ENCODE measurements at places on chromosomes 6 and 20.
A peak's percentile ranks its signal among the peaks of the same experiment; 100 is the strongest.

- no peak for DNase-seq
- H3K27me3 ChIP-seq = no peaks in the 10 kb centered on the region
- no peaks in the 10 kb centered on the region for H3K36me3 ChIP-seq
- no peak overlapping the region for H3K27ac ChIP-seq
Observed at GRCh38 chr6:154583546-154584188, 73.2 kb upstream of the CNKSR3 start.

DNA sequence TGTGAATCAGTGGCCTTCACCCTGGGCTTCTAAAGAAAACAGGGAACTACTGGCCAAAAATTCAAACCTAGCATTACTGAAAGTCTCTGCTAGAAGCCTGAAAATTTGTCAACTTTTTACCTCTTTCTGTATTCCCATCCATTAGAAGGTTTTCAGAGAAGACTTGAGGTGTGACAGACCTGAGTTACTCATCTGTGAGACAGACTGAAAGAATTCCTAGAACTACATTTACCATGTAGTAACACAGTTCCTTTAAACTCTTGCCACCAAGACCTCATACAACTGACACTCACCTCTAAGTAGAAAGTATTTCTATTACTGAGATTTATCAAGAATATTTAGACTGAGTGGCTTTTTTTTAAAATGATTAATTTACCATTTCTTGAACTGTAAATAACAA, 4.5 kb downstream of the DPM1 start:
- peaks cover 17% of the 10 kb centered on the region for H3K36me3 ChIP-seq
- H3K27me3 ChIP-seq = no peaks in the 10 kb centered on the region
- no peak overlapping the region for H3K4me3 ChIP-seq
- no peak overlapping the region for H3K27ac ChIP-seq

DNA sequence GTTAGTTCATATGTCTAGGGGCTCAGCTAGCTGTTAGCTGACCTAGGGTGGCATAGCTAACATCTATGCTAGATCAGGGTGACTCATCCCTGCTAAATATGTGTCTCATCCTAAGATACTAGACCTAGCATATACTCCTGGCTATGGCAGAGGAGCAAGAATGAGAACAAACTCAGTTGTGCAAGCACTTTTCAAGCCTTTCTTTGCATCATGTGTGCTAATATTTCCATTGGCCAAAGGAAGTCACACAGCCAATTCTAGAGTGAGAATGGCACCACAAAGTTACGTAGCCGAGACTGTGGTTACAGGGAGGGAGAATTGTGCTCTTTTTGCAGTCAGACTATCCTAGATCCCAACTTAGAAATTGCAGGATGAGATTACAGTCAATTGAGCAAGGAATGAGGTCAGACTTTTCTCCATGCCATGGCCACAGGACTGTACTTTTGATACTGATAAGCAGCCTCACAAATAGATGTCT, 78.7 kb downstream of the PLCB4 start:
- H3K27ac ChIP-seq = no peak overlapping the region
- H3K4me1 ChIP-seq = no peaks in the 10 kb centered on the region
- H3K4me3 ChIP-seq = no peak overlapping the region
- DNase-seq = no peak
- H3K36me3 ChIP-seq = no peaks in the 10 kb centered on the region

- H3K27ac ChIP-seq = no peak overlapping the region
- H3K27me3 ChIP-seq = no peaks in the 10 kb centered on the region
- peaks cover 45% of the 10 kb centered on the region for H3K4me1 ChIP-seq
- no peak overlapping the region for H3K4me3 ChIP-seq
- H3K36me3 ChIP-seq = no peaks in the 10 kb centered on the region
Observed at GRCh38 chr6:30935018-30935417, 3.0 kb upstream of the SFTA2 start.

GRCh38 chr20:39810309-39810708, 848.2 kb downstream of the DHX35 start:
- H3K36me3 ChIP-seq = no peaks in the 10 kb centered on the region
- no peak overlapping the region for H3K4me3 ChIP-seq
- no peaks in the 10 kb centered on the region for H3K4me1 ChIP-seq
- no peaks in the 10 kb centered on the region for H3K27me3 ChIP-seq

DNA sequence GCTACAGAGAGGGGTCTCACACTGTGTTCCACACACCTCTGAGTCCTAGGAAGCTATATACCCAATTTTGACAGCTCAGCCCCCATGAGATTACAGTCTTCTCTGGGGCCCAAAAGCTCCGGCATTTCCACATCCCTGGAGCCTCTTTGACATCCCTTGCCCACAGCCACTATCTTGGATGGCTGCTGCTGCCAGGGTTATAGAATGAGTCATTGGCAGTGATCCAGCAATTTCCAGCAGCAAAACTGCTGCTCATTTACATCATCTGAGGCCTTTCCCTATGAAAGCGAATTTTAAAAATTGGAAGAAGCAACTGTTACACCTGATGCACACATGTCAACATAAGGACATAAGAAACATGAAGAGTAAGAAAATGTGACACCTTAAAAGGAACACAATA, 590.7 kb downstream of the MEI4 start:
- no peak overlapping the region for H3K4me3 ChIP-seq
- H3K27me3 ChIP-seq = no peaks in the 10 kb centered on the region
- H3K4me1 ChIP-seq = no peaks in the 10 kb centered on the region
- no peak for DNase-seq
- no peak overlapping the region for H3K27ac ChIP-seq
- H3K36me3 ChIP-seq = no peaks in the 10 kb centered on the region

DNA sequence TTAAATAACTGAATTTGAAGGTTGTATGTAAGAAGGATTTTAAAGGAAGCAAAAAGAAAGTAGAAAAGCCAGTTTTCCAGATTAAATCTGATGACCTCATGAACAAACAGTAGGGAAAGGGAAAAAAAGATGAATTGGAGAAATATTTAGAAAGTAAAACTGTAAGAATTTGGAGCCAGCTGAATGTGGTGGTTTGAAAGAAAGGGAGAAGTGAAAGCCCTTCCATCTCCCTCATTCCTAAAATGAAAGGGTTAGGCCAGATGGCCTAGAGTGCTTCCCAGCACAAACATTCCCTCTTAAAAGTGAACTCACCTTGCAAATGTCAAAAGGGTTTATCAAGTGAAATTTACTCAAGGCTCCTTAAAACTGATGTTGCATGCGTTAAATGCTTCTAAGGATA, 139.3 kb upstream of the COL21A1 start:
- no peak overlapping the region for H3K4me3 ChIP-seq
- H3K27me3 ChIP-seq = no peaks in the 10 kb centered on the region
- H3K4me1 ChIP-seq = peaks cover 17% of the 10 kb centered on the region
- H3K27ac ChIP-seq = no peak overlapping the region
- DNase-seq = no peak
- H3K36me3 ChIP-seq = no peaks in the 10 kb centered on the region

GRCh38 chr20:23241416-23241815, 109.2 kb upstream of the NXT1 start:
- H3K4me1 ChIP-seq = no peaks in the 10 kb centered on the region
- H3K36me3 ChIP-seq = no peaks in the 10 kb centered on the region
- DNase-seq = no peak
- H3K27ac ChIP-seq = no peak overlapping the region
- H3K4me3 ChIP-seq = no peak overlapping the region
- no peaks in the 10 kb centered on the region for H3K27me3 ChIP-seq

DNA sequence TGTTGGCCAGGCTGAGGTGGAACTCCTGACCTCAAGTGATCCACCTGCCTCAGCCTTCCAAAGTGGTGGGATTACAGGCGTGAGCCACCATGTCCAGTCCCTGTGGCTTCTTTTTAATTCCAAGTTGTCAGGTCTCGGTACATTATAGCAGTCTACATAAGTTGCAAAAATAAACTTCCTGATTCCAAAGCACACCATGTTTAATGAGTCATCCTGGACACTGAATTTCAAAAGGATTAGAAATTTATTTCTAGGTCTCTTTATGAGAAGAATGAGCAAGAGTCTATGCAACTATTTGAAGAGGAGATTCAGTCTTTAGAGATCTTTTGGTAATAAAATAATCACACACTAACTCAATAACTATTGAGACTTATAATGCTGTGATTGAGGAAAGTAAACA, 63.9 kb upstream of the MCHR2 start:
- no peaks in the 10 kb centered on the region for H3K4me1 ChIP-seq
- no peak for DNase-seq
- no peaks in the 10 kb centered on the region for H3K27me3 ChIP-seq
- H3K4me3 ChIP-seq = no peak overlapping the region
- H3K36me3 ChIP-seq = no peaks in the 10 kb centered on the region

DNA sequence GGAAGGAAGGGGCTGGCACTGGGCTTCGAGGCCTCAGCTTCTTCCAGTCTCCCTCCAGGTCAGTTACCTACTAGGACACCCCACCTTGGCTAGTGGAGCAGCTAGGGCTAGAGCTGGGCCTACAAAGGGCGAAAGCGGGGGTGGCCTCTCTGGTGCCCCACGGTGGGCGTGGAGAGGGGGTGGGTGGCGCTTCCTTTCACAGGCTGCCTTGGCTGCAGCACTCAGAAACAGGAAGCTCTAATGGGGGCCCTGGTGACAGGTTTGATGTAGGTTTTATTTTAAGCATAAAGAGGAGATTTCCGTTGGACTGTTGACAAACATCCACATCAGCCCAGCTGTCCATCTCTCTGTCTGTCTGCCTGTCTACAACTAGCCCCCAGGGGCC, 13.4 kb downstream of the FAM110A start:
- no peak overlapping the region for H3K27ac ChIP-seq
- H3K27me3 ChIP-seq = no peaks in the 10 kb centered on the region
- DNase-seq = no peak

GRCh38 chr6:136604328-136604825, 54.2 kb upstream of the MAP7 start:
- no peak for DNase-seq
- H3K36me3 ChIP-seq = no peaks in the 10 kb centered on the region
- no peak overlapping the region for H3K27ac ChIP-seq
- H3K4me3 ChIP-seq = no peak overlapping the region

DNA sequence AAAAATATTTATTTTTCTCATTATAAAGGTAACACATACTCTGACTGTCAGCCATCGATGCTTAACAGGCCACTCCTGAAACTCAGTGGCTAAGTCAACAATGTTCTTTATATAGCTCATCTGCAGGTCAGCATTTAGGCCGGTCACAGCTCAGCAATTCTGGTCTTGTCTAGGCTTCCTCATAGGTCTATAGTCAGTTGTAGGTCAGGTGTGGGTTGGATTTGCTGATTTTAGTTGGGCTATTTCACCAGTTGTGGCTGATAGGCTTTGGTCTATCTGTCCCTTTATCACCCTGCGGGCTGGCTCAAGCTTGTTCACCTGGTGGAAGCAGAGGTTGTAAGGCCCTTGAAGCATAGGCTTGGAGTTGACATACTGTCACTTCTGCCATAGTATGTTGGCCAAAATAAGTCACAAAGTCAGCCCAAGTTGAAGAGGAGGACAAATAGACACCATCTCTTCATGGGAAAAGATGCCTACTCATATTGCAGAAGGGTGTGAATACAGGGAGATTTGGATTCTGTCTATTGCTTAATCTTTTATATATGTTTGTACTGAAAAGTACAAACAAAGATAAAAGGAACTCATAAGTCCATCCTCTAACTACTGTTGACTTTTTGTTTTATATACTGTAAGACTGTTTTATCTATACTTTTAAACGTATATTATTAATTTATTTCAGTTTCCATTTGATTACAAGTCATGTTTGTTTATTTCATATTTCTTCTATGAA, 75.0 kb downstream of the BCKDHB start:
- no peak overlapping the region for H3K4me3 ChIP-seq
- no peaks in the 10 kb centered on the region for H3K4me1 ChIP-seq
- H3K27me3 ChIP-seq = no peaks in the 10 kb centered on the region
- H3K27ac ChIP-seq = no peak overlapping the region

GRCh38 chr6:52571099-52571755, 5.6 kb downstream of the TRAM2 start:
- no peak overlapping the region for H3K4me3 ChIP-seq
- H3K27me3 ChIP-seq = no peaks in the 10 kb centered on the region
- peaks cover 36% of the 10 kb centered on the region for H3K4me1 ChIP-seq
- no peak for DNase-seq
- no peak overlapping the region for H3K27ac ChIP-seq

DNA sequence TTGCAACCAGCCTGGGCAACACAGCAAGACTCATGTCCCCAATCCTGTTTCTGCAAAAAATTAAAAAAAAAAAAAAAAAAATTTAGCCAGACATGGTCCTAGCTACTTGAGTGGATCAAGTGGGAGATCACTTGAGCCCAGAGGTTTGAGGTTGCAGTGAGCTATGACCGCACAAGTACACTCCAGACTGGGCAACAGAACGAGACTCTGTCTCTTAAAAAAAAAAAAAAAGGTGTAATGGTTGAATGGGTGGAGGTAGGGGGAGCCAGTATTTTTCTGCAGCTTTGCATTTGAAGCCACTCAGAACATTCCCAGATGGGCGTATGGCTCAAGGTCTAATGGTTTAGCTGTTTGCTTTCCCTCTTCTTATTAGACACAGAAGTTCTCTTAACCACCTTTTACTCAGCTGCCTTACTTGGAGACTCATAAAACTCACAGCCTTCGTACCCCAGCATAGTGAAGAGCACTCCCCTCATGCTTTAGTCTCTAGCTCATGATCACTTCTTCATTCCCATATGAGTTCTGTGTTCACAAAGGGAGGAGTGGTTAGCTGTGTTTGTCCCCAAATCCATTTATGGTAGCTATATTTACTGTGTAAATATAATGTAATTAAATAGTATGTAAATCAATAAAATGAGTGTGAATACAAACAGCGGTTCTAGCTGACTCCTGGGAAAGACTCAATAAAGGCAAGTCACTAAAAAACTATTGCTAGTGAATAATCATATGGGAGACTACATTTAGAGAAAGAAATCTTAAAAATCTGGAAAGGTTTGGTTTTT, 9.0 kb downstream of the FKBP1A start:
- no peaks in the 10 kb centered on the region for H3K27me3 ChIP-seq
- no peak overlapping the region for H3K27ac ChIP-seq
- H3K36me3 ChIP-seq = no peaks in the 10 kb centered on the region
- H3K4me3 ChIP-seq = no peak overlapping the region
- H3K4me1 ChIP-seq = peaks cover 60% of the 10 kb centered on the region

DNA sequence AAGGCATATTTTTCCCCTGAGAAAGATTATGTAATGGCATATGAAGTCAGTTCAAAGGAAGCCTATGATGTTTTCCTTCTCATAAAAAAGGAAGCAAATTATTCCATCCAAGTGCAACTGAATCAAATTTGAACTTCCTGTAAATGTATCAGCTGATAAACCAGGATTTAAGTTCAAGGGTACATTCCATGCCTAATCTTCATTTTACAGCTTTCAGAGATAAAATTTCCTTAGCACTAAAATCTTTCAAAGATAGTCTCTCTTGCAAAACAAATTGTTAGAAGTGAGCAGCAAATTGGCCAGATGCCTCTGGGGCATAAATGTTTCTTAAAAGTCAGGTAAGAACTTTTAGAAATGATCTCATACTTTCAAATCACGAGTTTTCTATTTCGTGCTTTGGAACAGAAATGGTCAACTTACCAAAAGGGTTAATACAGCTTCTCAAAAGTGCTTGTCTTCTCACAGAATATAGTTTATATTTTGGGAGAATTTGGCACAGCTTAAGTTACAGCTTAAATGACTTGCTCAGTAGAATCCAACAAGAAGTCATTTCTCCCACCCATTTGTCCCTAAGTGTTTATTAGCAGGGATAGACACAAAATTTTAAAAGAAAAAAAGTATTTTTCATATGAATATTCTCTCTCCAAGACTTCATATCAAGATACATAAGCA, 2.7 kb upstream of the TCF21 start:
- no peak for DNase-seq
- no peak overlapping the region for H3K4me3 ChIP-seq
- H3K27ac ChIP-seq = no peak overlapping the region
- H3K4me1 ChIP-seq = peaks cover 11% of the 10 kb centered on the region

GRCh38 chr6:27893836-27894807, 18.1 kb downstream of the OR2B2 start:
- DNase-seq = peak; percentile 81
- H3K27me3 ChIP-seq = peaks cover 5% of the 10 kb centered on the region
- H3K4me1 ChIP-seq = peaks cover 38% of the 10 kb centered on the region
- peak overlapping the region; percentile 20 for H3K4me3 ChIP-seq
- H3K27ac ChIP-seq = peak overlapping the region; percentile 53
